ENCODE measurements at places on chromosomes 1 and 21. TPM values are rescaled to one million over a fixed set of nuclear protein-coding genes. Genes with fewer than 3 reads are reported as not detected.

The LRRC38 gene
- polyA plus RNA-seq: not detected

The CITED4 gene
- not detected for polyA plus RNA-seq

The ANKRD65 gene
- polyA plus RNA-seq: 2.8 TPM

The F13B gene
- polyA plus RNA-seq: not detected

The MPZ gene
- 1.4 TPM for polyA plus RNA-seq

The CNKSR1 gene
- 0.95 TPM for polyA plus RNA-seq

The GJB4 gene
- not detected for polyA plus RNA-seq

The OR2L3 gene
- polyA plus RNA-seq: not detected

The RGS8 gene
- polyA plus RNA-seq: not detected

The AGRN gene
- polyA plus RNA-seq: 0.84 TPM

The PTPN22 gene
- 42.7 TPM for polyA plus RNA-seq

- no peaks in the 10 kb centered on the region for H3K27me3 ChIP-seq
- H3K27ac ChIP-seq: no peak overlapping the region
- no peak for DNase-seq
- no peaks in the 10 kb centered on the region for H3K36me3 ChIP-seq
- H3K4me1 ChIP-seq: peaks cover 2% of the 10 kb centered on the region
Observed at GRCh38 chr21:45497846-45498645, 44.2 kb downstream of the SLC19A1 start.

DNA sequence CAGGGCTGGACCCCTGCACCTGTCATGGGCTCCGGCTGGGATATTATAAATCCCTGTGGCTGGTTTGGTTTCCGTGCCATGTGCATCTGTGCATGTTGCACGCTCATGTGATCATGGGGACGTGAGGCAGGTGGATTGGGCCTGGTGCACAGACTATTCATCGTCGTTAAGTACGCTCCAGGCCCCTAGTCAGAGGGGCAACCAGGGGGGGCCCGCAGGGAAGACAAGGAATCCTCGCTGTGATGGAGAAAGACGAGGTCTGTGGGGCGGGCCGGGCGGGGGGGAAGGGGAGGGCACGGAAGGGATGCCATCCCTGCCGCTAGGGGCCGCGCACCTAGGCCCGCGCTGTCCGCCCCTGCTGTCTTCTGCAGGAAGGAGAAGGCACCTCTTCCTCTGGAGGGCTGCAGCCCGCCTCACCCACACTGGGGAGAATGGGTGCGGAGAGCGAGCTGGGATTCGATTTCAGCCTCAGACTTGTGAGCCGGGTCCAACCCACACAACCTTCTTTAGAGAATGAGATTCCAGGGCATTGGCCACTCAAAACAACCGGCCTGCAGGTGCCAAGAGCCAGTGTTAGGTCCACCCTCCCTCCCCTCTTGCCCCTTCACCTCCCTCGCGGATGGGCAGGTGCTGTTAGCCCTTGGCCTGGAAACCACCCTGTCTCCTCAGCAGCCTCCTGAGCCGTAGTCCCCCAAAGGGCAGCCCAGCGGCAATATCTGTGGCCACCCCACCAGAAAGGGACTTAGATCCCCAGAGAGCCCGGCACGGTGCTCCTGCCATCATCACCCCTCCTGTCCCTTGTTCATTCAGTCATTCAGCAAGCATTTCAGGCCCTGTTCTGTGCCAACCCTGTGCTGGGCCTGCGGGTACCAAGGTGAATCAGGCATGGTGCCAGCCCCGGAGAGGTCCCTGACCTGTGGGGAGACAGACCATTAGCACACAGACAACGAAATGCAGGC, 950 bp upstream of the LRP8 start:
- H3K27ac ChIP-seq: 0 out of 2 replicates have a peak overlapping the region, but pooled peaks have one; percentile 50
- H3K4me3 ChIP-seq: peak overlapping the region; percentile 99
- peaks cover 3% of the 10 kb centered on the region for H3K36me3 ChIP-seq
- peaks cover 8% of the 10 kb centered on the region for H3K4me1 ChIP-seq

GRCh38 chr1:32611859-32612188, 38.5 kb downstream of the ZBTB8OS start:
- no peaks in the 10 kb centered on the region for H3K27me3 ChIP-seq
- H3K27ac ChIP-seq: no peak overlapping the region
- no peak for DNase-seq
- peak overlapping the region; percentile 67 for H3K4me3 ChIP-seq
- H3K36me3 ChIP-seq: no peaks in the 10 kb centered on the region

DNA sequence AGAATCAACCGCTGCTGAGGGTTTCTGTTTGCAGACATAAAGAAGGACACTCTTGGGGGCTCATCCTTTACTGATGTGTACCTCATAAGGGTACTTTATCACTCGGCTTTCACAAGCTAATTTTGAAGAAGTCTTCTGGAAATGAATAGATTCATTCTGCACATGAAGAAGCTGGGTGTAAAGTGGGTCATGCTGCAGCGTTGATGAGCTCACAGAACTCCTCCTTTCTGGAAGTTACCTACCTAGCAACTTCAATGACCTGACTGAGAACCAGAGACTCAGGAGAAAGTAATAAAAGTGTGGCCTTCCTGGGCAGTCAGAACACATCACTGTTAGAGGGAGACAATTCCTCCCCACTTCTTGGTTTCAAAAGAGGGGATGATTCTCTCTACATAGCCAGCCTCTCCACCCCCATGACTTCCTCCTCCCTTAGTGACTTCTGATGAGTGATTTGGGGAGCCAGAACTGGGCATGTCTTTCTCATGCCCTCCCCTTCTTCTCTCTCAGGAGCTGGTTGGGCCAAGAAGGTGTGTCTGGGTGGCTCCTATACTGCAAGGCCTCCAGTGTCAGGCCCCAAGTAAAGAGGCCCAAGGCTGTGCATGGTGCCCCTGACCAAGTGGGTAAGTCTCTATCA, 27.0 kb downstream of the PCNX2 start:
- H3K4me1 ChIP-seq: peaks cover 9% of the 10 kb centered on the region
- no peaks in the 10 kb centered on the region for H3K36me3 ChIP-seq

DNA sequence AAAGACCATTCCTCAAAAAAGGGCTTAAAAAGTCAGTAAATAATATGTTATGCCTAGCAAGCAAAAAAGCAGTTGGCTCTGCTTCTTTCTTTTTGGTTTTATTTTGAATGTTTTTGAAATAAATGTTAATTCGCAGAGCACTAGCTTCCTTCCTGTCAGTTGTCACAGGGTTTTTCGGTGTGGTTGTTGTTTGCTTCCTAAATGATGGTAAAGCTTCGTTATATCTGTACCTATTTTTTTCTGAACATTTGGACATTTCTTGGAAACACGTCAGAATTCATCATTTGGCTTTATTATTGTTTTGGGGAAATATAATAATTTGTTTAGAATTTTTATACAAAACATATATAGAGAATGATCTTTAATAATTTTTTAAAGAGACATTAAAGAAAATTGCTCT, 351.9 kb upstream of the SGIP1 start:
- H3K4me1 ChIP-seq: no peaks in the 10 kb centered on the region
- no peak overlapping the region for H3K4me3 ChIP-seq
- H3K27me3 ChIP-seq: no peaks in the 10 kb centered on the region
- no peak overlapping the region for H3K27ac ChIP-seq
- no peaks in the 10 kb centered on the region for H3K36me3 ChIP-seq
- DNase-seq: no peak

GRCh38 chr1:102262994-102263393, 266.3 kb upstream of the OLFM3 start:
- no peak overlapping the region for H3K27ac ChIP-seq
- no peak for DNase-seq
- no peaks in the 10 kb centered on the region for H3K36me3 ChIP-seq
- no peaks in the 10 kb centered on the region for H3K4me1 ChIP-seq

GRCh38 chr1:94401206-94401605, 17.0 kb upstream of the ABCD3 start:
- H3K4me3 ChIP-seq: no peak overlapping the region
- H3K36me3 ChIP-seq: no peaks in the 10 kb centered on the region
- H3K27me3 ChIP-seq: no peaks in the 10 kb centered on the region
- no peak for DNase-seq
- H3K4me1 ChIP-seq: no peaks in the 10 kb centered on the region

DNA sequence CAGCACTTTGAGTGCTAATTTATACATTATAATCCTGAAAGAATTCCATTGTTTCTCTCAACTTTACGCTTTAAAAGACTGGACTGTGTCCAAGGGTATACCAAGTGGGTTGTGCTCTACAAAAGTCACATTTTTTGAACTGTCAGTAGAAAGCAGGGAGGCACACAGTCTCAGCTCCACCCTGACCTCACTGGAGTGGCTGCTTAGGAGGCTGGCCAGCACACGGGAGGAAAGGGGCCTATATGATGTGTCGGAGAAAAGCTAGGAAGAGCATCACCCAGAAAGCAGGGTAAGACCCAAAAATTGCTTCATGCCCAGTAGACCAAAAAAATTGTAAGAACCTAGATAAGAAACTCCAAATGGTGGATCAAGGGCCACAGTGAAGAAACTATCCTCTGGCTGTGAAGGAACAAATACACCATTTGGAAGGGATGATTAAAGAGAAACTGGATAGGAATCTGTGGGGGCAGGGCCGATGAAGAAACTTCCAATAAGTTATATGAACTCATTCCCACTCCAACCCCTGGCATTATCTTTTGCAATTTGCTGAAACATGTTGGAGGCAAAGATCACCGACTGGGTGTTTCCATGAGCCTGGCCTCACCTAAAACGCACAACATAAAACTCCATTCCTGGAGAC, 1.9 kb downstream of the S100A10 start:
- H3K27ac ChIP-seq: no peak overlapping the region
- peaks cover 17% of the 10 kb centered on the region for H3K27me3 ChIP-seq
- no peak for DNase-seq
- no peak overlapping the region for H3K4me3 ChIP-seq
- H3K36me3 ChIP-seq: no peaks in the 10 kb centered on the region
- H3K4me1 ChIP-seq: peaks cover 11% of the 10 kb centered on the region

- H3K27me3 ChIP-seq: no peaks in the 10 kb centered on the region
- H3K4me1 ChIP-seq: peaks cover 14% of the 10 kb centered on the region
- no peaks in the 10 kb centered on the region for H3K36me3 ChIP-seq
- peak; percentile 13 for DNase-seq
Observed at GRCh38 chr1:34918977-34919561, 10.4 kb downstream of the DLGAP3 start.

- no peak overlapping the region for H3K27ac ChIP-seq
- H3K27me3 ChIP-seq: no peaks in the 10 kb centered on the region
- H3K36me3 ChIP-seq: peaks cover 10% of the 10 kb centered on the region
- peaks cover 26% of the 10 kb centered on the region for H3K4me1 ChIP-seq
- DNase-seq: no peak
Observed at GRCh38 chr1:236165238-236165981, 23.1 kb downstream of the GPR137B start.

- no peak overlapping the region for H3K4me3 ChIP-seq
- no peaks in the 10 kb centered on the region for H3K27me3 ChIP-seq
- no peaks in the 10 kb centered on the region for H3K36me3 ChIP-seq
- no peak overlapping the region for H3K27ac ChIP-seq
Observed at GRCh38 chr21:31622397-31622796, 37.1 kb upstream of the SOD1 start.

GRCh38 chr1:172646653-172647052, 12.2 kb upstream of the FASLG start:
- H3K4me1 ChIP-seq: peaks cover 13% of the 10 kb centered on the region
- no peak overlapping the region for H3K27ac ChIP-seq
- H3K27me3 ChIP-seq: peaks cover 1% of the 10 kb centered on the region
- no peak overlapping the region for H3K4me3 ChIP-seq
- H3K36me3 ChIP-seq: no peaks in the 10 kb centered on the region

GRCh38 chr1:174297351-174297750, 138.0 kb downstream of the RABGAP1L start:
- no peaks in the 10 kb centered on the region for H3K4me1 ChIP-seq
- DNase-seq: no peak
- H3K36me3 ChIP-seq: peaks cover 22% of the 10 kb centered on the region
- no peaks in the 10 kb centered on the region for H3K27me3 ChIP-seq
- H3K4me3 ChIP-seq: no peak overlapping the region
- H3K27ac ChIP-seq: no peak overlapping the region

- no peak overlapping the region for H3K4me3 ChIP-seq
- H3K27me3 ChIP-seq: no peaks in the 10 kb centered on the region
- no peak for DNase-seq
Observed at GRCh38 chr21:33136847-33137502, 67.0 kb downstream of the OLIG1 start.

- no peaks in the 10 kb centered on the region for H3K4me1 ChIP-seq
- no peak for DNase-seq
- H3K36me3 ChIP-seq: no peaks in the 10 kb centered on the region
- H3K4me3 ChIP-seq: no peak overlapping the region
Observed at GRCh38 chr1:229002037-229002436, 266.8 kb downstream of the RHOU start.

DNA sequence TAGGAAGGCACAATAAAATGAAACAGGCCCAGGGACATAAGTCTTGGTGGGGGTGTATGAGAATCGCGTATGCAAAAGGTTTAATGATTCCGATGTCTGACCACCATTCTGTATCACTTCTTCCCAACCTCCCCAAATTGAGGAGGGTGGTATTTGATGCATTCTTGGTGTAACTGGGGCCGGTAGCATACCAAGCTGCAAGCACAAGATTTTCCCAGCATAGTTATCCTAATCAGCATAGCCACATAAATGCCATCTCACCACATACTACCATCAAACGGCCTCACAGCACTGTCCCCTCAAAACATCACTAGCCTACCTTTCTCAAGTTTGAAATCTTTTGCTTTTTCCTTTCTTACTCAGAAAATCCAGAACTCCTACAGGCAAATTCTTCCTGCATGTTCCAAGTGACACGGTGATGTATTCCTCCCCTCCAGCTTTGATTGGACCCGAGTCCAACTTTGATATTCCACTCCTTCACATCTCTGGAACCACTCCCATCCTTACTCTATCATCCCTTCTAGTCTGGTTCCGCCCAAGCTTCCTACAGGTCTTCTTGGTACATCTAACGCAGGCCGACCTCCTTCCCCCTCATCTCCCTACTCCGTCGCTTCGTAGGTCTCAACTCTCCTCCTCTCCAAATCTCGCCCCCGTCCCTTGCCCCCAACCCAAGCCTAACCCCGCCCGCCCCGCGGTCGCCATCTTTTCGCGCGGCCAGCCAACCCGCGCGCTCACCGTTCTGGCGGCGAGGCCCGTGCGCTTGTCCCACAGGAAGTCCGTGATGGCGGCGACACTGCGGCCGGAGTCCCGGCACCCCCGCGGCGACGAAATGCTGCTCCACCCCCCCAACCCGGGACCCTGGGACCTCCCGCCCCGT, 600 bp downstream of the CLK2 start:
- peak overlapping the region; percentile 86 for H3K27ac ChIP-seq
- H3K4me1 ChIP-seq: peaks cover 10% of the 10 kb centered on the region
- no peaks in the 10 kb centered on the region for H3K27me3 ChIP-seq
- H3K36me3 ChIP-seq: peaks cover 23% of the 10 kb centered on the region
- no peak for DNase-seq
- H3K4me3 ChIP-seq: peak overlapping the region; percentile 83

DNA sequence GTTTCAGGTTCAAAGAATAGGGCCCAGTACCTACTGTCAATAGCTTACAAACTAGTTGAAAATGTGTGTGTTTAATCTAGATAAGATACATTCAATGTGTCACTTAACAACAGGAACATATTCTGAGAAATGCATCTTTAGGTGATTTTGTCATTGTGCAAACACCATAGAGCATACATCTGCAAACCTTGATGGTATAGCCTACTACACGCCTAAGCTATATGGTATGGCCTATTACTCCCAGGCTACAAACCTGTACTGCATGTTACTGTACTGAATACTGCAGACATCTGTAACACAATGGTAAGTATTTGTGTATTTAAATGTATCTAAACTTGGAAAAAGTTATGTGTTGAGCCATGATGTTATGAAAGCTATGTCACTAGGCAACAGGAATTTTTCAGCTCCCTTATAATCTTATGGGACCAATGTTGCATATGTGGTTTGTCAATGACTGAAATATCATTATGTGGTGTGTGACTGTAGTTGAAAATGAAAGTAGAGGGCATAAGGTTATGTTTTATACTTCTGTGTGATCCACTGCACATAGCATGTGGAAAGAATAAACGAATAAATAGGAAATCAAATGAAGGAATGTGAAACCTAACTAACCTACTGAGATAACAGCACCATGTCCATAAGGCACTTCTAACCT, 129.0 kb upstream of the CAMK1G start:
- no peak overlapping the region for H3K27ac ChIP-seq
- H3K4me1 ChIP-seq: no peaks in the 10 kb centered on the region
